Endothelial cell of umbilical vein (primary cell): ENCODE measurements at places on chromosomes 1 and 21.

DNA sequence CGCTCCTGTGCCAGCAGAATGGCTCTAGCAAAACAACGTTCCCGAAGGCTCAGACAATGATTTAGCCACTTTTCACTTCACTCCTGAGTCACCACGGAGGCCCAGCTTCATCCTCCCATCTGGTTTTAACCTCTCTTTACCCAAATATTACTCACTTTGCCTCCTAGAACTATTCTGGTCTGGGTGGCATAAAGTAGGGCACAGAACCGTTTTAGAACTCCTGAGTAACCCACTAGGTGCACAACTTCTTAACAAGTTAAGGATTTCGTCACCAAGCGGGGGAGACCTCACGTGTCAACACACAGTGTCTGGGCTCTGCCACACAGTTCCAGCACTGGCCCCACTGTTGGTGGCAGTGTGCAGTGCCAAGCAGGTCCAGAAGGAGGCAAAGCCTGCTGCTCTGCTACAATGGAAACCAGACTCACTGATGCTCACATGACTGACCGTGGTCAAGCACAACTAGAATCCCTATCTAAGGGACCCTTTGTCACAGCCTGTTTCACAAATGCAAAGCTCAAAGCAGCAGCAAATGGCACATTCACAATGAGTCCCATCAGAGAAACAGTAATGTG is 121.7 kb downstream of the SIPA1L2 start:
- no peak for DNase-seq

GRCh38 chr1:203649999-203650836 is 23.6 kb downstream of the ATP2B4 start:
- peak; percentile 85 for DNase-seq

DNA sequence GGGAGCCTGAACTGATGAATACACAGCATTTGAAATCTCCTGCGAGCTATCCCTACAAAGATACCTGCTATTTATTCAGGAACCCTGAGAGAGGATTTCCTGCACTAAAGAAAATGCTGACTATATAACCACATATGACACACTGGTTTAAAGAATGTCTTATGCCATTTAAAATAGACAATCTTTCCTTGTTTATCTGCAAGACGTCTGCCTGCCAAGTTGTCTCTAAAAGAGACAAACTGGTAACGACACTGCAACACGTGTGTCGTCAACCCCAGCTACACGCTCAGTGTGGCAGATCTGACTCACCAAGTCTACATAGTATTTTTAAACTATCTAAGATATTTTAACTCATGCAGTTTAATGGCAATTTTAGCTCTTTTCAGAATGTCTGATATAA is 42.7 kb downstream of the APP start:
- peak; percentile 66 for DNase-seq

DNA sequence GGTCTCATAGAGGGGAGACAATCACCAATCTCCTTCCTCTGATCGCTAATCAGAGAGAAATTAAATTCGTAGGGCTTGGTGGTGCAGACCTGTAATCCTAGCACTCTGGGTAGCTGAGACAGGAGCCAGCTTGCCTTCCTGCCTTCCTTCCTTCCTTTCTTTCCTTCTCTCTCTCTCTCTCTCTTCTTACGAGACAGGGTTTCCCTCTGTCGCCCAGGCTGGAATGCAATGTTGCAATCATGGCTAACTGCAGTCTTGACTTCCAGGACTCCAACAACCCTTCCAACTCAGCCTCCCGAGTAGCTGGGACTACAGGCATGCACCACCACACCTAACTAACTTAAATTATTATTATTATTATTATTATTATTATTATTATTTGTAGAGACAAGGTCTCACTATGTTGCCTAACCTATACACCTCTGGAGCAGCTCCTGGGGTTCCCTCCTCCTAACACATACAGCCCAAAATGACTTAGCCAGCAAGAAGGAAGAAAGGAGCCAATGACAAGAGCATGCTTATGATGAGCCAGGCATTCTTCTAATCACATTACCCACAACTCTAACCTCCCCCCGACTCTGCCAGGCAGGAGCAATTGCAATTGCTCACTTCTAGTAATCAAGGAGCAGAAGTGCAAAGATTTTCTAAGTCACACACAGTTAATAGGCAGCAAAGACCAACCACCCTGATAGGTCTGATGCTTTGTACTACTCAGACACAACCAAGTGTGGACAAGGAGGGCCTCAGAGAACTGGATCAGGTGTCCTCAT is 105.4 kb upstream of the F3 start:
- DNase-seq = no peak
